ENCODE measurements at places on chromosomes 13 and 19.

DNA sequence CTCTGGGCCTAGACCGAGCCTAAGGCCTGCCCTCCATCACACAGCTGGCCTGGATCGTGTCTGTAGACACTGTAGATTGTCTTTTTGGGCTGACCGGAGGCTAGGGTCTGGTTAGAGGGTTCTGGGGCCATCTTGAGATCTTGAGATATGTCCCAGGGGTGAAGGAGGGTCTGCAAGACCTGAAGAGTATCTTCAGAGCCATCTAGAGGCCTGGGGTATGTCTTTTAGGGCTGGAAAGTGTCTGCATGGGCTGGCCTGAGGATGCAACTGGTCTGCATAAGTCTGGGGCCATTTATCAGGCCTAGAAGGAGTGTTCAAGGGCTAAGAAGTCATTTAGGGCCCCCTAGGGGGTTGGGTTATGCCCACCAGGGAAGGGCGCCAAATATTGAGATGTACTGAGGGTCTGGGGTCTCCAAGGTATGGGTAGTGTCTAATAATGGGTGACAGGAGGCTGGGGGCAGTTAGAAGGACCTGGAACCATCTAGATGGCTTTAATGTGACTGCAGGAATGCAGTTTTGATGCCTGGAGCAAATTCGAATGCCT lies 555 bp downstream of the SCAF1 start:
- no peak for DNase-seq

DNA sequence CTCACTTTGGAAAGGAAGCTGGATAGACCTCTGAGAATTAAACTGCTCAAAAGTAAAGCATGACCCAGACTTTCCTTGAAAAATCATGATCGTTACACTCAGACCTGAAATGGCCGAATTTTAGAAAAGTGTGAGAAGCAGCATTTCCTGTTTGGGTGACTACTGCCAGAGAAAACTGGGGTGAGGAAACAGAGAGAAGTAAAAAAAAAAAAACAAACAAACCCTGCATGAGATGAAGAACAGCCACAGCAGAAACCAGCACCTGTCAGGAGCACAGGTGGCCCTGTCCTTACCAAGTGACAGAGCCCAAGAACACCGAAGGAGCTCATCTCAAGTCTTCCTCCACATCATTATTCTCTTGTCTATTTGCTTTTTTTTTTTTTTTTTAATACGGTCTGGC lies 12.0 kb upstream of the ADPRHL1 start:
- DNase-seq, result no peak

DNA sequence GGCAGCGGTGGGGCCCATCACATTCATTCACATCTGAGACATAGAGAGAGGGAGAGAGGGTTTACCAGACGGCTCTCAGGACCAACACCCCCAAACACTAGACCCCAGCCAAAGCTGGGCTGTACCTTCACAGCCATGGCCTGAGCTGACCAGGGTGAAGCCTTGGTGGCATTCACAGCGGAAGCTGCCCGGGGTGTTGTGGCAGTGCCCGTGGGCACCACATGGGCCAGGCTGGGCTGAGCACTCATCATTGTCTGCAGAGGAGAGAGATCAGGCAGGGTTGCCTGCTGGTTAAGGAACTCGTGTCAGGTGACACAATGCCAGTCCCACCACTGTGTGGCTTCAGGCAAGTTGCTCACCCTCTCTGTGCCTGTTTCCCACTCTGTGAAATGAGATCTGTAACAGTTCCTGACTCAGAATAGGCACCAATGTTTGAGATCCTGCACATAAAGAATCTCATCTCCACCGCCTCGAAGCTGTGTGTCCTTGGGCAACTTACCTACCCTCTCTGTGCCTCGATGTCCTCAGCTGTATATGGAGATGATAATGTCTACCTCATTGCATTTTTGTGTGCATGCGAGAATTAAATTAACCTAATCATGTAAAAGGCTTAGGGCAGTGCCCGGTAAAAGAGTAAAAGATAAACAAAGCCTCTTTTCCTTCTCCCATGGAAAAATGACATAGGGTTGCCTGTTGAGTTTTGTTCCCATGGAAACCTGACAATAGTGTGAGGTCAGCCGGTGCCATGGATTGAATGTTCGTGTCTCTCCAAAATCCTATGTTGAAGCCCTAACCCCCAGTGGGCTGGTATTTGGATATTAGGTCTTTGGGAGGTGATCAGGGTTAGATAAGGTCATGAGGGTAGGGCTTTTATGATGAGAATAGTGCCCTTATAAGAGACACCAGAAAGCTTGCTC lies 22.9 kb downstream of the CCL25 start:
- DNase-seq, result no peak

- no peak for DNase-seq
Observed at GRCh38 chr13:69603144-69603853, 504.3 kb upstream of the ATXN8OS start.

GRCh38 chr13:114066956-114067355 lies 65.5 kb downstream of the RASA3 start:
- no peak for DNase-seq

GRCh38 chr13:33033051-33033812 lies 17.0 kb downstream of the KL start:
- DNase-seq, result no peak

GRCh38 chr19:28841531-28841930 lies 371.4 kb downstream of the UQCRFS1 start:
- no peak for DNase-seq

DNA sequence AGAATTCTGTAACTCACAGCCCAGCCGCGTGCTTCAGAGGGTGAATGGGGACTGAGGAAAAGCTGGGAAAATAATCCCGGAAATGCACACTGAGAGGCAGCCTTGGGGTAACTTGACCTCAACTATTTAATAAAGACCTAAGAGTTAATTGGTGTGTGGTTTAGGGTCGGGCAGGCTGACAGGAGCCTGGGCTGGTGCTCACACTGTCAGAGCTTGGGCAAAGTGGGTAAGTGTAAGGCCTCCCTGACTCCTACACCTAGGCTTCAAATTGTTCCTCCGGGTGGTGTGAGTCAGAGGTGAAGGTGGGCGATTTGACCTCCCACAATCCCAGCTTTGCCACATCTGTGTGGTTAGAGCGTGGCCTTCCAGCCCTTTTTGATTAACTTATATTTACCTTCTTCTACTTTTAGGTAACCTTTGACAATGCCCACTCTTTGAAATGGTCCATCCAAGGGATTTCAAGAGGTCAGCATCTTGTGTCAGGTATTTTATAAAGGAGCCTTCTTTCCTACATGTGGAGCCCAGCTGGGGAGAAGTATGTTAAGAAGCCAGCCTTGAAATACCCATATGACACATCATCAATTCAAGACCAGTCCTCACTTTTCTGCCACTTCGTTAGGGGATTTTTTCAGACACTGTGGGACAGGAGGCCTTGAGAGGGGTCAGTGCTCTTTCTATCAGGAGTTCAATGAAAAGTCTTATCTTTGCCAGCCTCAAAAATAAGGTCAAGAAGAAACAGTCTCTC lies 114.2 kb downstream of the NUFIP1 start:
- no peak for DNase-seq

GRCh38 chr19:17938092-17938845 lies 5.5 kb downstream of the CCDC124 start:
- DNase-seq, result peak; percentile 61

- no peak for DNase-seq
Observed at GRCh38 chr13:97574926-97575325, 141.0 kb downstream of the RAP2A start.

DNA sequence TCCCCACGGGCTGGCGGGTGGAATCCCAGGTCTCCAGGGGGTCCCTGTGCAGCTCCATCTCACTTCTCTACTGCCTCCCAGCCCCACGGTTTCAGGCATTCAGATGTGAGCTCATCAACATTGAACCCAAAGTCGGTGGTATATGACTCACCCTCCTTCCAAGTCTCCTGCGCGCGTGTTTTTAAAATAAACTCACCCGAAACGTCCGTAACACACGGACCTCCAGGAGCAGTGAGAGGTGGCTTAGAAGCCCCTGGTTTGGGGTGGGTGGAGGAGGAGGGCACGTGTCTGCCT lies 14.0 kb upstream of the CRTC1 start:
- DNase-seq, result no peak

GRCh38 chr13:40336228-40337221 lies 329.9 kb downstream of the FOXO1 start:
- no peak for DNase-seq

DNA sequence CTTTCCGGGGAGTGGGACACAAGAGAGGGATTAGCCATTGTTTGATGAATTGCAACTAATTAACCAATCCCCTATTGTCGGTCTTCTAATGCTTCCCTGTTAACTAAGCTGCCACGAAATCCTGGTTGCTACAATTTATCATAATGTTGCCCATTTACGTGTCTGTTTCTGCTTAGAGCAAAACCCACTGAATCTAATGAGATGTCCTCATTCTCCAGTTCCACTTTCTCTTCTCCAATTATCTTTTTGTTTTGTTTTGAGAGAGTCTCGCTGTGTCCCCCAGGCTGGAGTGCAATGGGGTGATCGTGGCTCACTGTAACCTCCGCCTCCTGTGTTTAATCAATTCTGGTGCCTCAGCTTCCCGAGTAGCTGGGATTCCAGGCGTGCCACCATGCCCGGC lies 5.2 kb upstream of the DPP9 start:
- DNase-seq, result no peak

DNA sequence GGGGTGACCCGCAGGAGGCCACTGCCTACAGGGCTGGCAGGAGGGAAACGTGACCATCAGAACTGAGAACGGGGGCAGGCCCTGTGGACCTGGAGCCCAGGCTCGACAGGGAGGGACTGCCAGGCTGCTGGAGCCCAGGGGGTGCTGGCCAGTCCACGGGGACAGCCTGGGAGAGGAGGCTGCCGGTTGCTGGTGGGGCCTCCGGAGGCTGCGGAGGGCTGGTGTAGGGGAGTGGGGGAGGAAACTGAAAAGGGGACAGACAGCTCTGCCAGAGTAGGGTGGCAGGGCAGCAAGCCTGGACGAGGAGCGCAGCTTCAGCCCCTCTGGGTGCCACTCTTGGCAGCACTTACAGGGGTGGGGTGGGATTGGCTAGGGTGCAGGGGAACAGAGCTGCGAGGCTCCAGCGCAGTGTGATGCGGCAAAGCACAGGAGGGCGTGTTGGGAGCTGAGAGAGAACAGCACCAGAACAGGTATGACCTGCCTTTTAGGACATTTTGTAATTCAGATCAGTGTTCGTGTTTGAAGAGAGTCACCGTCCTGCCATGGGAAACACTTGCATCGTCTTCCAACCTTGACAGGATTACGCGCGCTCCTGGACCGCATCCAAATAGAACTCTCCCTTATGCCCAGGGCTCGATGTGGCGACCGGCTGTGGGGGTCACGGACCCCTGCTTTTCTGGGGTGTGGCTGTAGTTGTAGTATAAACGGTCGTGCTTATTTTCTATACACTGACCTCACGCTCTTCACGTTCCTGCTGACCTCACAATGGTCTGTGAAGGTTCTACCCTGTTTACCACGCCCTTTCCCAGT lies 19.9 kb upstream of the ARHGEF7 start:
- DNase-seq, result no peak

DNA sequence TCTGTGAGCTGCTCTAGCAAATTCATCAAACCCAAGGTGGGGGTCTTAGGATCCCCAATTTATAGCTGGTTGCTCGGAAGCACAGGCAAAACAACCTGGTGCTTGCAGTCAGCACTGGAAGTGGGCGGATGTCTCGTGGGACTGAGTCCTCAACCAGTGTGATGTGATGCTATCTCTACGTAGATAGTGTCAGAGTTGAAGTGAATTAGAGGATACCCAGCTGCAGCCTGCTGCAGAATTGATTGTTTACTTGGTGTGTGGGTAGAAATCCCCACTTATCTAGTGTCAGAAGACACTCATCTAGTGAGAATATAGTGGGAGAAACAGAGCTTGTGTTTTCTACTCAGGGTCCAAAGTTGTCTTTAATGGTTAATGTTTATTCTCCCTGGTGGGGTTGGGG lies 63.3 kb downstream of the CBY2 start:
- no peak for DNase-seq

- DNase-seq, result no peak
Observed at GRCh38 chr13:39051157-39051556, 12.9 kb downstream of the NHLRC3 start.

GRCh38 chr19:36851898-36852297 lies 1.2 kb downstream of the ZNF345 start:
- DNase-seq, result no peak

DNA sequence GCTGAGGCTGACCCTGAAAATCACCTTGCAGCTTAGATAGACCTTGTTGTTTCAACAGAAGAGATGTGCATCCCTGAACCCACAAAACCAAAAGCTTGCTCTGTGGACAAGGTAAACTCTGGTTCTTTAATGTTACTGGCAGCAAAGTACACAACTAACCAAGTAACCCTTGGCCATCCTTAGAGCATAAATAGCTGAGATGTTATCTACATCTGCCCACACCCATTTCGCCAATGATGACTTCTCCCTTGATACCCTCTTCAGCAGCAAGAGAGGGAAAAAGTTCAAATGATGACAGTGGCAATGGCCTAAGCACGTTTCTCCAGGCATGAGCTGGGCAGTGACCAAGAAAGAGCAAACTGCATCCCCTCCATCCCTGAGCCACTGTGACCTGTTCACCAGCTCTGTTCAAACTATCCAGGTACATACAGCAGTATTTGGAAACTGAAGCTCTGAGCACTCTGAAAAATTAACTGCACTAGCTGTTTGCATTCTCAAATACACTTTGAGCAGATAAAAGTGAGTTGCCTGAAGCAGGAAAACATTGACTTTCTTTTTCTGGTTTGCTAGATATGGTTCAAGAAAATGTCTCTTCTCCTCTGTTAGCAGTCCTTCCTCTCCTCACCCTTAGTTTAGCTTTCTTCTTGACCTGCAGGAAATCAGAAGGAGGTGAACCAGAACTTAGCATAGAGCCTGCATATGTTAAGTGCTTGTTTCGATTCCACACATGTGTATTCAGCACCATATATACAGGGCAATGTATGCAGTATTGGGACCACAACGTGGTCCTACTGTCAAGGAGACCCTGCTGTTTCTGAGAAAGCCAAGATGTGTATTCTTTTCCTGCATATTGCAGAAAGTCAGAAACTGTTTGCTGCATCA lies 231.7 kb downstream of the FOXO1 start:
- no peak for DNase-seq

GRCh38 chr13:106350208-106350607 lies 185.3 kb downstream of the EFNB2 start:
- no peak for DNase-seq

- no peak for DNase-seq
Observed at GRCh38 chr19:18438331-18439024, 545 bp upstream of the ISYNA1 start.

DNA sequence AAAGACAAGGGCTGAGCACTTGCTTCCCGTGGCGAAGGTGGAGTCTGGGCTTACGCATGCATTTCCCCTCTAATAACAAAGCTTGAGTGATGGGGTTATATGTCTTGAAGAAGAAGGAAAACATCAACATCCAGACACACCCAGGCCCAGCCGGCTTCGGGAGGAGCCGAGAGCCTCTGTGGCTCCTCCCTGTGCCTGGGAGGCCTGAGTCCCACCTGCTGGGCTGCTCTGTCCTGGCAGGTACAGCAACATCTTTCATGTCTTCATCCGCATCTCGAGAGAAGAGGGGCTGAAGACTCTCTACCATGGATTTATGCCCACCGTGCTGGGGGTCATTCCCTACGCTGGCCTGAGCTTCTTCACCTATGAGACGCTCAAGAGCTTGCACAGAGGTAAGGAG lies 30.6 kb downstream of the TMEM161A start:
- DNase-seq, result no peak
